ENCODE measurements at places on chromosomes 3 and 15.

- DNase-seq: peak; percentile 89
Measured at GRCh38 chr15:79680720-79681119, 216.1 kb downstream of the MTHFS start.

GRCh38 chr3:50078091-50078490, 10.6 kb upstream of the RBM5 start:
- DNase-seq: no peak

- DNase-seq: peak; percentile 57
Measured at GRCh38 chr3:14363991-14364390, 38.4 kb upstream of the SLC6A6 start.

- peak; percentile 63 for DNase-seq
Measured at GRCh38 chr3:43363621-43364266, 77.4 kb downstream of the SNRK start.

DNA sequence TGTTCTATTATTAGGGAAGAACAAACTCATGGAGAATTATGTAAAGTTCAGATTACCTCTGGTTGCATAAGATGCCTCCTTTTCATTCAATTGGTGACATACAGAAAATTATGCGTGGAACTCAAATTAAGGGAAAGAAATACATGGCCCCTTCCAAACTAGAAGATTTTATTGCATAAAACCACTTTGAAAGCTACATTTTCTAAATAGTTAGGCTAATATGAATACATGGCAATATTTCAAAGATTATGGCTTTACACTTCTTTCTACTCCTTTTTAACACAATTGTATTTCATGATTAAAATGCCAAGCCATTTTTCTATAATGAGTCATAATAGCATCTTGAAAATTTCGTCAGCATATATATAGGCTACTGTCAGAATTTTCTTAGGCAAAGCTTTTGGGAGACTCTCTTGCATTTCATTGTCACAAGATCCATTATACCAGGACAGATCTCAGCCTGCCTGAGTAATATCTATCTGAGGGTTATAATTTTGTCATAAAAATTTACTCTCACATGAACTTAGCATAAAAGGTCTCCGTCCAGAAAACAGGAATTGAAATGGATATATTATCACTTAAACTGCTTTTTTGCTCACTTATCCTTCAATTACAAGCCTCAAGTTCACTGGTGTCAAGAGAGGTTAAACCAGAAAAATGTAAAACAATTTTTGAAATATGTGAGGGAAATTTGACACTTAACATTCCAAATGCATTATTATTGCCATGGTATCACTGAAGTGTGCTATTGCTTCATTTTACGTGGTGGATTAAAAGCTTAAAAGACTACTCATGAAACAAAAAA, 37.1 kb downstream of the CPA3 start:
- peak; percentile 79 for DNase-seq

- DNase-seq: peak; percentile 9
Measured at GRCh38 chr15:98503970-98504369, 144.4 kb upstream of the IGF1R start.

GRCh38 chr3:134369231-134369741, 5.0 kb downstream of the AMOTL2 start:
- DNase-seq: peak; percentile 91

GRCh38 chr3:156413293-156413892, 141.5 kb downstream of the SSR3 start:
- DNase-seq: no peak

DNA sequence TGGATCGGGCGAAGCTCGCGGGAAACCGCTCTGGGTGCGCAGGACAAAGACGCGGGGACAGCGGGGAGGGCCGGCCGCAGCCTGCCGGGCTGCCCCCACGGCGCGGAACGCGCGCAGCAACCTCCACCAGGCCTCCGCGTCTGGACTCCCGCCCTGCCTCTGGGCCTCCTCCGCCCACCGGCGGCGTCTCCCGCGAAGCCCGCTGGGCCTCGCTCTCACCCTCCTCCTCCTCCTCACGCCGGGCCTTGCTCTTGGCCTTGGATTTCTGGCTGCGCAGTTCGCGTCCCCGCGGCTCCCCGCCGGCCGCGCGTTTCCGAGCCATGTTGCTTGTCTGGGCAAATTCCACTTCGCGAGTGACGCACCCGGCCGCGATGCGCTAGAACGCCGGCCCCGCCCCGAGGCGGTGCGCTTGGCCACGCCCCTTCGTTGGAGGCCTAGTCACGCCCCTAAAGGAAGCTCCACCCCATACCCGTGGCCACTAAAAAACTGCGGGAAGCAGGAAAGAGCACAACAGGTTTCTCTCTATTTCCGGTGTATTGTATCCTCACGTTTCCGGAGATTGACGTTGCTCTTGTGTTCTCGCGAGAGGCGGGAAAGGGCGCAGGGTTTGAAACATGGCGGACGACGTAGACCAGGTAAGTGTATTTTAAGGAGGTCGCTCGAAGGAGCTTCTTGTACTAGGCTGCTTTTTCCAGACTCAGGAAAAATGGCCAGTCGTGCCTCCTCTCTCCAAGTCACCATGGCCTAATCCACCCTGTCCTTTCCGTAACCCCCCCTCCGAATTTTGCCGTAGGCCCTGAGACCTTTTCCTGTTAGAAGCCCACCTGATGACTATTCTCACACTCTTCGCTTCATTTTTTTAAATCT, at the start of the genes LSM3 and XPC:
Gene LSM3, plus strand, starts transcription at position 571 of the 867 bp plus-strand sequence. Its CDS starts 44 bp downstream, at position 615.
Gene XPC, minus strand, starts transcription at position 355 of the 867 bp plus-strand sequence. Its CDS starts 33 bp downstream, at position 322.
- DNase-seq: peak; percentile 99

DNA sequence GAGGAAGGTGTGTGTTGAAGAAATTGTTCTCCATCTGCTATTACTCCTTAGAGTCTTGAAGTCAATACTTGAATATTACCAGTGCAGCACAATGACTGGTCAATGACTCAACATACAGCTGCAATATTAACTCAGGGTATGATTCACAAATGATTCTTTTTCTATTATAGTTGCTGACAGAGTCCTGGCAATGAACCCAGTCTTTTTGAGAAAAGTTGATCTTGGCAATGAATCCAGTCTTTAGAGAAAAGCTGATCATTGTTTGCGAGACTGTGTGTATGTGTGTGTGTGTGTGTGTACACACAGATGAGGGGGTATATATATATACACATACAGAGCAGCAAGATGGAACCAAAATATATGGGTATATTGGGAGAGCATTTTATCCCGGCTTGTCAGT, 315.1 kb downstream of the ZNF385D start:
- DNase-seq: peak; percentile 84

GRCh38 chr3:61924090-61924735, 362.8 kb downstream of the PTPRG start:
- DNase-seq: no peak

DNA sequence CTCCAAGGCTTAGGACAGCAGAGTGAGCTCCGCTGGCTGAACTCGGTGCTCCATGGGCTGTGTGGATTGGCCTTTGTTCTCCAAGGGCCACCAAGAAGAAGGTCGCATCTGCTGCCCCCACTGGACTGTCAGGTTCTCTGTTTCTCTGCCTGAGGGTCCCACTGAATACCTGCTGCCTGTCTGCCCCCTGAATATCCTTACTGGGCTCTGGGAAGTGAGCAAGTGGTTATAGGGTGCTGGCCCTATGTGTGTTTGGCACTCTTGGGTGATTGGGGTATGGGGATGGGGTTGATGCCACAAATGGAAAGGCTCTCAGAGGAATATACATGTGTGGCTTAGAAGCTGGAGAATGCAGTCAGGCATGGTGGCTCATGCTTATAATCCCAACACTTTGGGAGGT, 82.3 kb downstream of the THSD4 start:
- no peak for DNase-seq
